Stimulated activated CD4-positive, alpha-beta T cell treated with anti-CD3 and anti-CD28 coated beads, Interleukin-12 subunit alpha, Interleukin-12 subunit beta, amount 100 ng/mL, for 48 hours (primary cell): ENCODE measurements at places on chromosomes 7 and 10.

GRCh38 chr7:82110146-82110840 lies 333.3 kb downstream of the CACNA2D1 start:
- DNase-seq, result no peak

- no peak for DNase-seq
These were observed 20.3 kb upstream of the GJC3 start for GRCh38 chr7:99949645-99950228.

- no peak for DNase-seq
These were observed 281.2 kb upstream of the VSTM2A start for GRCh38 chr7:54260941-54261371.

DNA sequence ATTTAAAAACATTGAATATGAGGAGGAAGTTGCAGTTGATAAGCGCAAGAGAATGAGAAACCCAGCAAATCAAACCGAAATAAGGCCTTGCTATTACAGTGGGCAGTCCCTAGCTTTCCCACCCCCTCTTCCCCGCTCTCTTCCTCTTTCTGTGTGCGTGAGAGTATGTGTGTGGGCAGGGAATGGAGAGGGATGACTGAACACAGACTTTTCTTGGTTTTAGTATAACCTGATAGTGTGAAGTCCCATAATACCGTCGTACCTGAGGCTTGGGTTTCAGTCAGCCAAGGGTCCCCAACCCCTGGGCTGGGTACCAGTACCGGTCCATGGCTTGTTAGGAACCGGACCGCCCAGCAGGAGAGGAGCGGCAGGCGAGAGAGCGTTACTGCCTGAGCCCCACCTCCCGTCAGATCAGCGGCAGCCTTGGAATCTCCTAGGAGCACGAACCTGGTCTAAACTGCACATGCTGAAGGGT lies 255.3 kb downstream of the CELF2 start:
- DNase-seq, result peak; percentile 16

DNA sequence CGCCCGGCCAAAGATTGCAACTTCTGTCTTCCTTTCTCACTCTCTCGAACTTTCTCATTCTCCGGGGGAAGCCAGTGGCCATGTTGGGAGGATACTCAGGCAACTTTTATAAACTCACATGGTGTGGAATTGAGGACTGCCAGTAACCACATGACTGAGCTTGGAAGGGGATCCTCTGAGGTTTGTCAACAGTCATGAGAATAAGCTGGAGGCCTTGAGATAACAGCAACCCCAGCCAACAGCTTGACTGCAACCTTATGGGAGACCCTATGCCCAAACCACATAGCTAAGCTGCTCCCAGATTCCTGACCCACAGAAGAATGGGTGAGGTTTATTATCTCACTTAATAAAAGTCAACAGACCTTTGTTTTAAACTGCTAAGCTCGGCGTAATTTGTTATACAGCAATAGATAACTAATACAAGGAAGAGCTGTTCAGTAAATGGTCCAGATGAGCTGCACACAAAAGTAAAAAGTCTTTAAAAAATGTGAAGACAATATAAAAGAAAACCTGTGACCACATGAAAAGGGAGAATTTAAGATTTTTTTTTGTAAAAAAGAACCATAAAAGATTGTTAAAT lies 9.6 kb downstream of the SYPL1 start:
- no peak for DNase-seq

DNA sequence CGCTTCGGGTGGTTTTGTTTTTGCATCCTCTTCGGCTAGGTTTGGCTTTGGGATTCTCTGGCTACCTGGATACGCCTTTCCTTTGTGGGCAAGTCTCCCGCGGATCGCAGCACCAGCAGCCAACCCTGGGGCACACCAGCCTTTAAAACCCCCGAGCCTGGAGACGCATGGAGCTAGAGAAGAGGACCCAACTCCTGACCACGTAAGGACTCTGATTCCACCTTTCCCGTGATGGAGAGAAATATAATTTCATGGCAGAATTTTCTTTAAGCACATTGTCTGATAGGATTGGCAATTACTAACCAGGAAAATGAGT lies 535.4 kb upstream of the GALNT17 start:
- no peak for DNase-seq

GRCh38 chr7:35025369-35025870 lies 11.9 kb downstream of the DPY19L1 start:
- DNase-seq, result no peak

- peak; percentile 65 for DNase-seq
These were observed 1.4 kb upstream of the LCOR start for GRCh38 chr10:96830511-96831199.

- no peak for DNase-seq
These were observed 75.6 kb upstream of the INSIG1 start for GRCh38 chr7:155222061-155222460.

DNA sequence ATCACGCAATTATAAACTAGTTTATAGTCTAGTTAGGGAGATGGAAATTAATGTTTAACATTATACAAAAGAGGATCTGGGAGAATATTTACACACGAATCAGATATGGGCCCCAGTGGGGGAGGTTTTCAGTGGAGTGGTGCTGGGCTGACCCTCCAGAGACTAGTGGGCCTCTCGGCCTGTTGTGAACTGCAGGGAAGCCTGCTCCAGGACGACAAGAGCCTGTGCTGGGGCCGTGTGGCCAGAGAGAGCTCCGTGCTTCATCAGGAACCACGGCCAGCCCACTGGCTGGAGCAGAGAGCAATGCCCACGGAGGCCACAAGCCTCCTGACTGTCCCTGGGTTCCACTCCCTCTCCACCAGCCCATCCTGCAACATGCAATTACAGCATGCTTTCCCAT lies 11.3 kb upstream of the ESYT2 start:
- DNase-seq, result no peak

DNA sequence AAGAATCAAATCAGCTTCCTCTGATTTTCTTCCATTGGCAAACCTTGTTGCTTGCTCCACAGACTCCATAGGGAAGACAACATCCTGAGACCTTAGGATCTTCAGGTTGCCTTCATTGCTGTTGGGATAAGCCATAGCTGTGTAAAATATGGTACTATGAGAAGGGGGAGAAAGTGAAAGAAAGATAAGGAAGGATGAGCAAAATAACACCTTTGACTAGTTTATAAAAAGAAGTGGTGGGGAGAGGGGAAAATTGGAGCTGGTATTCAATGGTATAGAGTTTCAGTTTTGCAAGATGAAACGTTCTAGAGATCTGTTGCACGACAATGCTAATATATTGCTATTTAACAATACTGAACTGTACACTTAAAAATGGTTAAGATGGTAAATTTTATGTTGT lies 180.4 kb upstream of the PHYHIPL start:
- no peak for DNase-seq

DNA sequence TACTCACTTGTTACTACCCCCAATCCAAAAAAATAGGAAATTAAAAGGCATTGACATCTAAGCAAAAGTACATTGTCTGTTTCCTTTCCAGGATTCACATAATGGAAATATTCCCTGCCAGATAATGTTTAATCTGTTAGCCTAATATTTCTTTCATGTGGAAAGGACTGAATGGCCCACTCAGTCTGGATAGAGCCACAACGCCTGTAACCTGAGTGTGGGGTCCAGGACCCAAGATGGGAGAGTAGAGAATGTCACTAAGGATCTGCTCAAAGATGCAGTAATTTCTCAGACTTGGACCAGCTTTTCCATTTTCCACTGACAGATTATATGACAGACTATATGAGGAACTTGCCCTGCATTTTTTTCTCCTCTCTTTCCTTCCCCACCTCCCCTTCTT lies 1088.9 kb downstream of the KCNMA1 start:
- DNase-seq, result no peak

- DNase-seq, result no peak
These were observed 103.3 kb downstream of the CLEC2L start for GRCh38 chr7:139626817-139627216.

- no peak for DNase-seq
These were observed 145.3 kb downstream of the RPS24 start for GRCh38 chr10:78178940-78179339.

DNA sequence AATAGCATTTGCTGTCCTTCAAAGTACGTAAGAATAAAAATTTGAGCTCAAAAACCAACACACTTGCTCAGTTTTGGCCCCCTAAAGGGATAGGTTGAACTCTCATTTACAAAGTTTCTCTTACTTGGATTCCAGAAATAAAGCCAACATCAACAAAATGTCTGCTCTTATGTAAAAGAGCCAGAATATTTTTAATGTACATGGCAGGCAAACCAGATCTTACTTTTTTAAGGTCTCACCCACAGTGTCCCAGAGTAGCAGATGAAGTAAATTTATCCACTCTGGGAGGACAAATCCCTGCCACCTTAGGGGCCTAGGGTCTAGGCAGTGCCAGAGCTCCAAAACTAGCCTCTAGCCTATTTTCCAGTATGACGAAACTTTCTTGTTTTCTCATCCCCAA lies 159.6 kb downstream of the SKAP2 start:
- DNase-seq, result no peak

DNA sequence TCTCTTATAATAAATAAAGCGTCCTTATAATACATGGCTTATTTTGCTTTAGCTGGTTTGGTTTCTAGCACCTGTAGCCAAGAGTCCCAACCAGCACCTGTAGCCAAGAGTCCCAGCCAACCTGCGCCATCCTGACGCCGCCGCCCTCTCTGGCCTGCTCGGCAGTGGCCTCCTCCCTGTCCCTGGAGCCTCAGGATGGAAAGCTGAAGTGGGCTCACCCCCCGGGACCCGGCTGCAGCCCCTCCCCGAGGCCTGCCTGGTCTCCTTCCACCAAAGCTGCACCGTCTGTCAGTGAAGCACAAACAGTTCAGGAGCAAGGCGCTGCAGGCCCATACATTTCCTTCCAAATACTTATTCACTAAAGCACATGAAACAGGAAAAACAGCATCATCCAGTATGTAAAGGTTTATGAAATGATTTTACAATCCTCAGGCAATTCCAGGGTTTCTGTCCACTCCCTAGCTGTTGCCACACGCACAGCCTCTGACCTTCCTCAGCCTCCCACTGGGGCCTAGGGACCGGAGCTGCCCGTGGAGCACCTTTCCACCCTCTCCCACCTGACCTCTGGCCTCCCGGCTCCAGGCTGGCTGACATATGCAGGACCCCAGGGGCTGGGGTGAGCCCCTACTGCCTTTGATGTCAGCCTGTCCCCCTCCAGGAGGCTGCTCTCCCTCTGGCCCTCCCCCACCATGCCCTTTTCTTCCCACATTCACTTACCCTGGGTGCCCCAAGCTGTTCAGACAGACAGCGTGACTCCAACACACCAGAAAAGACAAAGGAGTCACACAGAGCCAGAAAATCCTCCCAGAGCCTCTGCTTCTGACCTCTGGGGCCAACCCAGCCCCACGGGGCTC lies 149.6 kb upstream of the PPP2R2D start:
- no peak for DNase-seq

- no peak for DNase-seq
These were observed 177.9 kb upstream of the MGMT start for GRCh38 chr10:129288999-129289584.

DNA sequence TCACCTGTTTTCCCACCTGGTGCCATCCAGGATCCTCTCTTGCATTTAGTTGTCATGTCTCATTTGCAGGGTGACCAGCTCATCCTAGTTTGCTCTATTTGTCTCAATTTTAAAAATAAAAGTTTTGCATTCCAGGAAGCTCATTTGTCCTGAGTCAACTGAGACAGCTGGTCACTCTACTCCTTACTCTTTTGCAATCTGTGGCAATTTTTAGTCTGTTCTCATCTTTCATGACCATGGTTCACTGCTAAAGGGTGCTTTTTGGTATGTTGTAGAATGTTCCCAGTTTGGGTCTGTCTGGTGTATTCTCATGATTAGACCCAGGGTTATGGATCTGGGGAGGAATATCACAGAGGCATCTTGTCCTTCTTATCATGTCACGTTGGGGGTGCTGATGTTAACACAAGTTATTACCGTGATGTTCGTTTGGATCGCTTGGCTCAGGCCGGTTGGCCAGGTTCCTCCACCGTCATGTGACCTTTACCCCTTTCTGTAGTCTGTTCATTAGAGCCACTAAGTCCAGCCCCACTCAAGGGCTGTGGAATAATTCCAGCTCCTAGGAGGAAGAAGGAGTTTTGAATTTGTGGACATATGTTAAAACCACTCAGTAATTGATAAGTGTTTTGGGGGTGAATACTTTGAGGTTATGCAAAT lies 103.3 kb upstream of the IGFBP3 start:
- no peak for DNase-seq

DNA sequence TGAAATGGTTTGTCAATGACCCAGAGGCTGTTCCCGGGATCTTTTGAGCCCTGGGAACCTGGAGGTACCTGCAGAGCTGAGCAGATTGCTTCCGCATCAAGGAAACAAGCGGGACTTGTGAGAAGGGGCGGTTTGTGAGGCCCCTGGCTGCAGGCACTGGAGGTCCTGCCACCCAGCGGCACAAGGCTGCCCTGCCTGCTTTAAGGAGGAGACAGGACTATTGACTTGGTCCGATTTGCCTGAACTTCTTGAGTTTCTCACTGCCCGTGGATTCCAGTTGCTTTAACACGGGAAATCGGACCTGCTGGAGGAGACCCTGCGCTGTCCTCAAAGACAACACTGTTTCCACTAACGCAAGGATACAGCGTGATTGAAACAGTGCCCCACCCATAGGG lies 130.1 kb downstream of the DNAJB6 start:
- no peak for DNase-seq

GRCh38 chr7:36652431-36652830 lies 71.9 kb downstream of the AOAH start:
- DNase-seq, result no peak

DNA sequence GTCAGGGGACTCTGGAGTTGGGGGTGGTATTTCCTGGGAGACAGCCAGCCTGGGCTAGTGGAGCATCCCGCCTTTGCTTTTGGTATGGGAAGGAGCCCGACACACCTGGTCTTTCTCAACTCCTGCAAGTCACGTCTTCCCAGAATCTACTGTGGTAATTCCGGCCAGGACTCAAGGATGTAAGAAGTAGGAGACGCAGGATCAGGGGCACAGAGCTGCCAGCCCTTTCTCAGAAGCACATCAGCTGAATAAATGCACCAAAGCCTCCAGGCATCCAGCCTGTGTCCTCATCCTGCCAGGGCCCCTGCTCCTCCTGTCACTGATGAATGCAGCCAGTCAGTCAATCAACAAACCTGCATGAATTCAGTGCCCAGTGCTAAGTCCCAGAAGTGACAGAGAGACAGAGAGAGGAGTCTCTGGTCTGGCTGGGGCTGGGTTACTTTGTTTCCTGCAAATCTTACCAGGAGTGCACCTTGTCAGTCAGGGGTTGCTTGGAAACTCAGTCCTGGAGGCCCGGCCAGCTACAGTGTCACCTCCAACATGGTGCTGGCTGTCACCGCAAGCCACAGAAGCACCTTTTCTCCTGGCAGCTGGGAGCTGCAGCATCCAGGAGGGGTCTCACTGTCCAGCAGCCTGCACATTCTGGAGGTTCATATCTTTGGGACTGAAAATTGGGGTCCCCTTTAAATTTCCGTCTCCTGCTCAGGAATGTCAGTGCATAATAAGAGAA lies 101.8 kb downstream of the PTPRE start:
- DNase-seq, result no peak
